ENCODE measurements at places on chromosomes 13 and 19.
A peak's percentile ranks its signal among the peaks of the same experiment; 100 is the strongest.

GRCh38 chr13:98014766-98015165, 61.3 kb downstream of the IPO5 start:
- DNase-seq: no peak

DNA sequence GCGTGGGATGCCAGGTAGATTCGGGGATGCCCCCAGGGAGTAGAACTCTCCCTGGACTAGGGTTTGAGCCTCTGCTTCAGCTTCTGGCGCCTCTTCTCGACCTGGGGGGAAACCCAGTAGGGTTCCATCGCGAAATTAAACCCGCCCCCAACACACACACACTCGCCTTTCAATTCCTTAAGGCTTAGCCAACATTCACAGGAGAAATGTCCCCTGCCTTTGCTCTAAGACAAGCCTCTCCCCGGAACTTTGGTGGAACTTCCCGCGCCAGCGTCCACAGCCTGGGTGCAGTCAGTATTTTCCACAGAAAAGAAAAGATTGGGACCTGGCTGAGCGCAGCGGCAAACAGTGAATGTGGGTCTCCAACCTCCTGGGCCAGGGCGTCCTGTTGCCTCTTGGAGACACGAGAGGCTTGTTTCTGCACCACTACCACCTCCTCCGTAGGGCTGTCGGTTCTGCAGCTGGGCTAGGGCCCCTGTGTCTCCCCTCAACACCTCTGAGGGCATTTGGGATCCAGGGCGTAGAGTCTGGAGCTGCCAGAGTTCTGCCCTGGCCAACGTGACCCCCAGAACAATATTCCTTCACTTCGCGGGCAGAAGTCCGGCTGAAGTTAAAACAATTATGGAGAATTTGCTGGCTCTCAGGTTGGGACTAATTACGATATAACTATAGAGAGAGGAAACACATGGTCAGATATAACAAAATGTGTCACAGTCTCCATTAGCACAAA, 3.2 kb downstream of the PDX1 start:
- no peak for DNase-seq

DNA sequence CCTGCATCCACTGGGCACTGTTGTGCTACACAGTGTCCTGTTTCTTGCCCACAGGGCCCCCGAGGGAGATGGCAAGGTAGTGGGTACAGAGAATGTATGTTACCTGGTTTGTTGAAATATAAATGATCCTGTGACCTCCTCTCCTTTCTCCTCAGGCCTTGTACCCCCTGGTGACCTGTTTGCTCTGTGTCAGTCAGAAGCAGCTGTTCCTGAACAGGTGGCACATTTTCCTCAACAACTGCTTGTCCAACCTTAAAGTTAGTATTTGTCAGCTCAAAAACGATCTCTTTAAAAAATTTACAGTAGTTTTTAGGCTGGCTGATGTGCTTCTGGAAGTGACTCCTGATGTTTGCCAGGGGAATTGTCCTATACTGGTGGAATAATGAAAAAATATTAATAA, 105.1 kb downstream of the FRY start:
- no peak for DNase-seq

DNA sequence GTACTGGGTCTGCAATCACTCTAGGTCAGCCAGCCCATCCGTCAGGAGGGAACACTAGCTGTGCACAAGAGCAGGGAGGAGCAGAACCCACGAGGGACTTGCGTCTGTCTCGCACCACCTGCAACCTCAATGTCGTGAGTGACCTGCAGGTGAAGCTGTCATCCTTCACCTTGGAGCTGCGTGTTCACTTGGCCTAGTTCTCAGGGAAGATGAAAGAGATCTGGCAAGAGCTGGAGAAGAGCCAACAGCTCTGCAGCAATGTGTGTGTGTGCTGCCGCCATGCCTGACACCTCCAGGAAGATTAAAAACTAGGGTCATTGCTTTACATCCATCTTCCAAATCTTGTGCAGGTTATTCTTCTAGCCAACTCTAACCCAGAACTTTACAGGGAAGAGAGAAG, 117.6 kb upstream of the MRI1 start:
- DNase-seq: no peak

- no peak for DNase-seq
Observed at GRCh38 chr19:10113592-10113963, 2.1 kb downstream of the P2RY11 start.

GRCh38 chr13:104411141-104411765, 1345.0 kb upstream of the SLC10A2 start:
- no peak for DNase-seq

DNA sequence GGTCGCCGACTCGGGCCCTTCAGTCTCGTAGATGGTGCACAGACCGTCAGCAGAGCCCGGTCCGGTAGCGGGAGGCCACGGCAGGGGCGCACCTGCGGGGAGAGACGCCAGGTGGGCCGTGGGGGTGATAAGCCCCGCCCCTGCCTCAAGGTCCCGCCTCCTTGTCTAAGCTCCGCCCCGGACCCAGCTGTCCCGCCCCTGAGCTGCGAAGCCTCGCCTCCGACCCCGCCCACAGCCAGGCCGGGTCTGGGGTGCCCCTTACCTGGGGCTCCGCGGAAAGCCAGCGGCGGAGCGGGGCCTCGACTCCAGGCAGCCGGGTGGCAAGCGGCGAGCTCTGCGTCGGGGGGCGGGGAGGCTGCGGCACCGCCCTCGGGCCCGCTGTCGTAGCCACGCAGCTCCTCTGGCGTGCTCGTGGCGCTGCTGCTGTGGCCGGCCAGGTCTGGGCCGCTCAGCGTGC, 4.7 kb downstream of the PRR36 start:
- DNase-seq: no peak

GRCh38 chr13:70694996-70695715, 586.9 kb upstream of the KLHL1 start:
- DNase-seq: no peak

DNA sequence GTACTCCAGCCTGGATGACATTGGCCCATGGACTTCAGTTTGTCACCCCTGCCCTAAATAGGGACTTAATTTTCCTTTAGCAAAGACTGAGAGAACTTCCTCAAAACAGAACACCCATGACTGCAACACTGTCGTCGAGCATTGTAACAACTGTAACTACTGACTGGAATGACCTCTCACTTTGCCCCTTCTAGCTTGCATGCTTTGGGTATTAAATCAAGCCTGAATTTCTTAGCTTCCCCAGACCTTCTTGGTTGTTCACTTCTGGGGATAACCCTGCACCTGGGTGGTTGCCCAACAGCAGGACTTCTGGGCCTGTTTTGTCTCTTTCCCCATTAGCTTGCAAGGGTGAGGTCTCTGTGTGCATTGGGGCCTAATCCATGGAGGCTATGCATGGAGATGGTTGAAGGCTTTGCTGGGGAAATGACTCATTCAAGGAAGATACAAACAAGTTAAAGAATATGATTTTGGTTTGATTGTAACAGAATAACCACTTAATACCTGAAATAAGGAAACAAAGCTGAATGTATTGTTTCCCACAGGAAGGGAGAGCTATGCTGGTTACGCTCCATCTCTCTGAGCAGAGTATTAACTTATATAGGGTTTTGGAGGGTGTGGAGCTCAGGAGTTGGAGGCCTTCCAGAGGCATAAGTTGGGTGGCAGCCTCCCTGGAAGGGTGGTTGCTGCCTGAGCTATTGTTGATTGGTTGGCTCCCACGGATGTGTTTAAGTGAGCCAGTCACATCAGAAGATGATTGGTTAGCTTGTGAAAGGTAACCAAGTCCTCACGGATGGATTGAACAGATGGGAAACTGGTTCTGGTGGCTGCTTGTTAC, 34.7 kb upstream of the UBAC2 start:
- no peak for DNase-seq

GRCh38 chr13:65677906-65678305, 1552.2 kb downstream of the PCDH9 start:
- DNase-seq: no peak

- DNase-seq: no peak
Observed at GRCh38 chr19:31326329-31327028, 22.8 kb downstream of the TSHZ3 start.

DNA sequence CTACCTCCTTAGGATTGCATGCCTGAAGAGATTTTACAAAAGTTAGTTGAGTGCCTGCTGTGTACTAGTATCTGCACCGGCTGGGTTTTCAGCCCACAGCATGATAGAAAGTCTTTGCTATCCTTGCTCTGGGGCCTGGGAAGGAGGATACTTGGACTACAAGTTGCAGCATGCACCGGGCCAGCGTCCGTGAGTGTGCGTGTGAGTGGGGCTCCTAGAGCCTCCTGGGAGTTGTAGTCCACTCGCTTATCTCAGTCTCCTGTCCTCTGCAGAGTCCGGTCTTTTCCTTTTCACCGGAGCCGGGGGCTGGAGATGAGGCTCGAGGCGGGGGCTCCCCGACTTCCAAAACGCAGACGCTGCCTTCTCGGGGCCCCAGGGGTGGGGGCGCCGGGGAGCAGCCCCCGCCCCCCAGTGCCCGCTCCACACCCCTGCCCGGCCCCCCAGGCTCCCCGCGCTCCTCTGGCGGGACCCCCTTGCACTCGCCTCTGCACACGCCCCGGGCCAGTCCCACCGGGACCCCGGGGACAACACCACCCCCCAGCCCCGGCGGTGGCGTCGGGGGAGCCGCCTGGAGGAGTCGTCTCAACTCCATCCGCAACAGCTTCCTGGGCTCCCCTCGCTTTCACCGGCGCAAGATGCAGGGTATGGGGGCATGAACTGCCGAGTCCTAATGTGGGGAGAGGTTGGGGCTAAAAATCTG, 20.6 kb downstream of the BRSK1 start:
- peak; percentile 15 for DNase-seq

GRCh38 chr13:23609874-23610576, 39.8 kb downstream of the TNFRSF19 start:
- DNase-seq: no peak

- DNase-seq: no peak
Observed at GRCh38 chr13:60733933-60734332, 336.9 kb downstream of the TDRD3 start.

DNA sequence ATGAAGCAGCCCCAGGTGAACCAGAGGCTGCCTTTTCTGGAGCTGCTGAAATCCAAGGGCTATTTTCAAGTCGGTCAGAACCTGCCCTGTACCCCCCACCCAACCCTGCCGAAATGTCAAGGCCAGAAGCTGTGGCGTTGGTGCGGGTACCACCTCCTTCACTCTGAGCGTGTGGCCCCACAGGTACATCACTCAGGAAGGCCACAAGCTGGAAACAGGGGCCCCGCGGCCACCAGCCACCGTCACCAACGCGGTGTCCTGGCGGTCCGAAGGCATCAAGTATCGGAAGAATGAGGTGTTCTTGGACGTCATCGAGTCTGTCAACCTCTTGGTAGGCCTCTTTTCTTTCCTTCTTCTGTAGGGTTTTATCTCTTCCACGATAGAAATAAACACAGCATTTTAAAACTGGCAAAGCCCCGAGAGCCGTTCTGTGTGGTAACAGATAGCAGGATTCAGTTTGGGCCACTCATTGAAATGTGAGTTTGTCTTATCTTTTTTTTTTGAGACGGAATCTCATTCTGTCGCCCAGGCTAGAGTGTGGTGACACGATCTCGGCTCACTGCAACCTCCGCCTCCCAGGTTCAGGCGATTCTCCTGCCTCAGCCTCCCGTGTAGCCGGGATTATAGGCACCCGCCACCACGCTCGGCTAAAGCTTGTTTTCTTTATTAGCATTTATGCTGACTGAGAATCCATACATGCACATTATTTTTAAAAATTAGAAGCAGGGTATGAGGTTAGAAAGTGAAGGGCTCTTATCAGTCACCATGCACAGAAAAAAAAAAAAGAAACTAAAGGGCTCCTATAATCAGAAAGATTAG, 11.3 kb downstream of the AP1M1 start:
- no peak for DNase-seq

DNA sequence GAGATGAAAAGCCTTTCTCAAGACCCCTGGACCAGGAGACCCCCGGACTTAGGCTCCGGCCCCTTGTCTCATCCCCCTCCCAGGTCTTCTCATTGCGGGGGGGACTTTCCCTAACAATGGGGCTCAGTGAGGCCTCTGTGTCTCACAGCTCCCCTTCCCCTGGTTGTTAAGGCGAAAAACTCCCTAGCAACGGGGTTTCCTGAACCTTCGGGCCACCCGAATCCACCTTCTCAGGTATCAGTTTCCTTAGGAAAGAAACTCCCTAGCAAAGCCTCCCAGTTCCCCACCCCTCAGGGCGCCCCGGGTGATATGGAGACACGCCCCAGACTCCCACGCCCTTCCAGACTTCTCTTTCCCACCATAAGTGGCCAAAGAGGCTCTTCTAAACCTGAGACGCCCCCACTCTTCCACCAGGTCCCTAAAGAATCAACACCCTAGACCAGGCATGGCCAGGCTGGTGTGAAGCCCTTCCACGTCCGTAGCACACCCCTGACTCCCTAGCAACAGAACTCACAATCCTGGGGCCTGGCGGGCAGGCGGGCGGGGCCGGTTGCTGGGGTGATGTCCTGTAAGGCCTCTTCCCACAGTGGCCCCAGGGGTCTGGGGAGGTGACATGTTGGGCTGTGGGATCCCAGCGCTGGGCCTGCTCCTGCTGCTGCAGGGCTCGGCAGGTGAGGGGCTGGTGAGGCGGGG, at the start of gene TMEM190:
Gene TMEM190 (plus strand): TSS at position 586 of the 693 bp plus-strand sequence. CDS start 28 bp downstream, at position 614.
- DNase-seq: no peak

- no peak for DNase-seq
Observed at GRCh38 chr13:45886466-45886865, 34.9 kb upstream of the SIAH3 start.

DNA sequence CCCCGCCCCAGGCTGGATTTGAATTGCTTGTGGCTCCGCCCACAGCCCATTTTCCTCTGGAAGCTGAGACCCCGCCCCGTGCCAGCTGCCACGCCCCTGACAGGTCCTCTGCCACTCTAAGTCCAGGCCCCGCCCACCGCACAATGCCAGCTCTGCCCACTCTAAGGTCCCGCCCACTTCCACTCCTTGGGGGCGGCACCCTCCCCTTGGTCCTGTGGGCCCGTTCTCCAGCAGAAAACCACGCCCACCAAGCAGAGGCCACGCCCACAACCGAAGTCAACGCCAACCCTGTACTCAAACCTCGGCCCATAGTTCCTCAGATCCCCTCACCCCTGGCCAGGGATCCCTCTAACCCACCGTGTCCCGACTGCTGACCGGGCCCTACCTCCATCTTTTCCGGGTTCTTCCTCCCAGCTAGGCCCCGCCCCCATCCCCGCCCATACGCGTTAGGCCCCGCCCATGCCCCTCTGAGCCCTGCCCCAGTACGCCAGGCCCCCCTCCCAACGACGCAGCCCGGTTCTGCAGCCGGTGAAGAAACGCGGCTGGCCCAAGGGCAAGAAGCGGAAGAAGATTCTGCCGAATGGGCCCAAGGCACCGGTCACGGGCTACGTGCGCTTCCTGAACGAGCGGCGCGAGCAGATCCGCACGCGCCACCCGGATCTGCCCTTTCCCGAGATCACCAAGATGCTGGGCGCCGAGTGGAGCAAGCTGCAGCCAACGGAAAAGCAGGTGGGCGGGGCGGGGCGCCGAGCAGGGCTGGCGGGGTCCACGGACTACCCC, 1.3 kb downstream of the HMG20B start:
- DNase-seq: peak; percentile 20

GRCh38 chr19:7356899-7357627, 8.3 kb downstream of the ARHGEF18 start:
- no peak for DNase-seq

- DNase-seq: no peak
Observed at GRCh38 chr13:21123956-21124355, 52.4 kb downstream of the SKA3 start.

- DNase-seq: no peak
Observed at GRCh38 chr13:27396252-27396846, 28.1 kb upstream of the GTF3A start.

Data from AML-193 (cell line).